Cardiac septum (tissue), 1 donor: ENCODE measurements at places on chromosomes 12 and 14. TPM values are rescaled to one million over a fixed set of nuclear protein-coding genes. Genes with fewer than 3 reads are reported as not detected.

- DNase-seq: no peak
Measured at GRCh38 chr14:25757364-25757763, 707.4 kb upstream of the STXBP6 start.

DNA sequence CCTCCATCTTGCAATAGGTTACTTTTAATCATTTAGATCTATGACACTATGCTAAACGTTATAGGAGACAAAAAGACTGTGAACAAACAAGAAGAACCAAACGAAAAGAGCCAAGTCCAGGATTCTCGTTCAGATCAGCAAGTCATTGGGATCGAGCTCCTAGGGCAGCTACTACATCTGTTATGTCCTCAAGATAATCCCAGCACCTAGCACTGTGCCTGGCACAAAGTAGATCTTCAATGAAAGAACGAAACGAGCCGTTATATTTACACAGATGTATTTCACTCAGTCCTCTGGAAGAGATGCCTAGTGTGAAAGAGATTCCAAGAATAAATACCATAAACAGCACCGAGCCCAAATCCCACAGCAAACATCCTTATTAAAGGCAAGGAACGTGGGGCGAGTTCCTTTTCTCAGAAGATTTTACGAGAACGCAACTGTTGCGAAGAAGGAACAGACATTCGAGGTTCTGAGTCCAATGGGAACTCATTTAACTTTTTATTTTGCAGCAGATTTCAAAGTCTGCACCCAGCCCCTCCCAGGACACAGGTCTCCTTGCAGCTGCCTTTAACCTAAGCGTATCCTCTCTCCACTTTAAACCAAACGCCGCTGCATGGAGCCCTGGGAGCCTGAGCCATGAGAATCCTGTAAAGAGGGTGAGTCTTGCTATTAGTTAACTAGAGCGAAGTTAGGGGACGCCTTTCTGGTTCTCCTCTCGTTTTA lies 544 bp upstream of the TDP1 start:
- DNase-seq: no peak

- DNase-seq: no peak
Measured at GRCh38 chr12:100381379-100381778, 24.5 kb downstream of the SLC17A8 start.

DNA sequence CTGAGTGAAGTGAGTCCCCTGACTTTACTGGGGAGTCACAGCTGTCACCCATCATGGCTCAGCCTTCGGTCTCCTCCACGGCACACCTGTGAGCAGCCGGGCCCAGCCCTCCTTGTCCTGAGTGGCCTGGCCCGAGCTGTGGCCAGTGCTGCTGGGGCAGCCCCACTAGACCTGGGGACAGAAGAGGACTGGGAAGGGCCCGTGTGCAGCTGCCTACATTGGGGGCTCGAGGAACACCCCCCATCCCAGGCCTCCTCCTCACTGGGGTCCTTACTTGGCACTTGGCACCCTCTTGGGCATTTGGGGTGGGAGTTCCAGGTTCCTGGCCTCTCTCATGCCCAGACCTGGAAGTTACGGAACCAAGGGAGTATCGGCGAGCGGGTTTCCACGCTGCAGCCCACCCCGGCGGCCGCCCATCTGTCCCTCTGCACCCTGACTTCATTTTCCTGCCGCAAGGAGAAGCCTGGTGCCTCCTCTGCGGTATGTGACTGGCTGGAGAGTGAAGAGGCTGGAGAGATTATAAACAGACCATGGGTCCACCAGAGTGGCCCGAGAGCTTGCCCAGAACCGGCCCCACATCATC lies 179.7 kb downstream of the KIF26A start:
- peak; percentile 36 for DNase-seq

DNA sequence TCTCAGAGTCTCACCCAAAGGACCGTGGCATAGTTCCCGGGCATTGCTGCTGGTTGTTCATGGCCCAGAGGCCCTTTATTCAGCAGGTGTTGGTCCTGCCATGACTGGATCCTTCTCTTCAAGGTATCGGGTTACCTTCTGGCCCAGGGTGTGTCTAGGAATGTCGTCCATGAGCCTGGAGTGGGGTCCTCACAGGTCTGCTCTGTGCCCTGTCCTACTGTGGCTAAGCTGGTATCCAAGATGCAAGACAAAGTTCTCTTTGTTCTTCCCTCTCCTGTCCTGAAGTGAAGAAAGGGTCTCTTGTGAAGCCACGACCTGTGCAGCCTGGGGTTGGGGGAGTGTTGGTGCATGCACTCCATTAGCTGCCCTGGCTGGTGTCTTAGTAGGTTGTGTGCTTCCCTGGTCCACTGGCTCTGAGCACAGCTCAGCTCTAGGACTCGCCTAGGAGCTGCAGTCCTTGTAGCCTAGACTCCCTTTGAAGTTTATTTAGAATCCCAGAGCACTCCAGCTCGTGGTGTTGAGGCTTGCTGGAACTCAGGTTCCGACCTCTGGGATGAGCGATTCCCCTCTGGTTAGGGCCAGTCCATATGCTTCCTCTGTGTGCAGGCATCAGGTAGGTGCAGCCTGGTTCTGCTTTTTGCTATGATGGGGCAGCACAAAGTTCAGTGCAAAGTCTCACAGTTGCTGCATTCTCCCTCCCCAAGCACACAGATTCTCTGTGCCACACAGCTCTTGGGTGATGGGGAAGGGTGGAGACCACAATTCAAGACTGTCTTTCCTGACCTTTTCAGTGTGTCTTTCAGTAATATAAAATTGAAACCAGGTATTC lies 117.4 kb downstream of the NUBPL start:
- DNase-seq: no peak

- DNase-seq: no peak
Measured at GRCh38 chr14:19947413-19948090, 16.8 kb downstream of the OR4K1 start.

HELB gene
- total RNA-seq: 1.6 TPM

DNA sequence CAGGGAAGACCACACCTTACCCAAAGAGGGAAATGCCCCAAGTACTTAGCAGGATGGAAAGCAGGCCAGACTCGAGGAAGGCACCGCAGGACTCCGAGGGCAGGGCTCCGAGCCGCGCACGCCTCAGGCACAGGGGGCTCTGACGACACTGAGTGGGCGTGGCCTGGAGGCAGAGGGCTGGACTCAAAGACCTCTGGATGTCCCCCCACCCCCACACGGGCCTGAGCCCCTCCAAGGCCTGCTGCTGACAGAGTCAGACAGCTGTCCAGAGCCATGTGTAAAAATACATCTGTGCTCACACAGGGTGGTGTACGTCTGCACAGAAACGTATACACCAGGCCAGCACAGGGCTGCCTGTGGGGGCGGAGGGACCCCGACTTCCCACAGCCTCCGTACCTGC lies 1.4 kb downstream of the AKT1 start:
- DNase-seq: no peak

DNA sequence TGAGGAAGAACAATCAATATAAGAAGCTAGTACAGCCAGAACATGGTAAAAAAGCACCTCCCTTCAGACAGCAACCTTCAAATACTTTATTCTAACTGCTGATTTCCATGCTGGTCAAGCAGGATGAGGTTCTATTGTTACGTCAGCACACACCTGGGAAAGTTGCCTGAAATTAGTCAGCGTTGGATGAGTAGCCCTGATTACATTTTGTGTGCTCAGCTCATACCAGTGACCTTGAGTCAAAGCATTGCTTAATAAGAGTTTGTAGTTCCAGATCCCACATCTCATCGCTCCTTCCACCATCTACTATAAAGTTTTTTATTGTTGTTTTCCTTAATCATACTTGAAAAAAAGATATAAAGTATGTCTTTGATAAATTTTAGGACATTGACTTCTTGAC lies 361.5 kb downstream of the EGLN3 start:
- DNase-seq: no peak

TAS2R20 gene
- 1.3 TPM for total RNA-seq

- no peak for DNase-seq
Measured at GRCh38 chr12:25583545-25583944, 30.5 kb upstream of the LMNTD1 start.

- no peak for DNase-seq
Measured at GRCh38 chr14:76582447-76582846, 178.8 kb upstream of the VASH1 start.

DNA sequence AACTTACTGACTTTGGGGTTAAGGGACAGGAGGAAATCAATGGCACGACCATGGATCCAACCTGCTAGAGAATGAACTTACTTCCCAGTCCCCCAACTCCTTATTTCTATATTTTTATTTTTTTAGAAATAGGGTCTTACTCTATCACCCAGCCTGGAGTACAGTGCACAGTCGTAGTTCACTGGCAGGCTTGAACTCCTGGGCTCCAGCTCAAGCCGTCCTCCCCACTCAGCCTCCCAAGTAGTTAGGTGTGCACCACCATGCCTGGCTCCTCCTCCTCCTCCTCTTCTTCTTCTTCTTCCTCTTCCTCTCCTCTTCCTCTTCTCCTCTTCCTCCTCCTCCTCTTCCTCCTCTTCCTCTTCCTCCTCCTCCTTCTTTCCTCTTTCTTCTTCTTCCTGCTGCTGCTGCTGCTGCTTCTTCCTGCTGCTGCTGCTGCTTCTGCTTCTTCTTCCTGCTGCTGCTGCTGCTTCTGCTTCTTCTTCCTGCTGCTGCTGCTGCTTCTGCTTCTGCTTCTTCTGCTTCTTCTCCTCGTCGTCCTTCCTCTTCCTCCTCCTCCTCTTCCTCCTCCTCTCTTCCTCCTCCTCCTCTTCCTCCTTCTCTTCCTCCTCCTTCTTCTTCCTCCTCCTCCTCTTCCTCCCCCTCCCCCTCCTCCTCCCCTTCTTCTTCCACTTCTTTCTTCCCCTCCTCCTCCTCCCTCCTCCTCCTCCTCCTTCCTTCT lies 390.1 kb upstream of the RGS6 start:
- no peak for DNase-seq

SLC10A1 gene
- not detected for total RNA-seq

- no peak for DNase-seq
Measured at GRCh38 chr12:32659908-32660440, 19.1 kb upstream of the DNM1L start.

CISTR gene
- 0.75 TPM for total RNA-seq

GRCh38 chr14:62824086-62824485 lies 221.2 kb downstream of the KCNH5 start:
- DNase-seq: no peak

MORN3 gene
- total RNA-seq: 0.08 TPM

DNA sequence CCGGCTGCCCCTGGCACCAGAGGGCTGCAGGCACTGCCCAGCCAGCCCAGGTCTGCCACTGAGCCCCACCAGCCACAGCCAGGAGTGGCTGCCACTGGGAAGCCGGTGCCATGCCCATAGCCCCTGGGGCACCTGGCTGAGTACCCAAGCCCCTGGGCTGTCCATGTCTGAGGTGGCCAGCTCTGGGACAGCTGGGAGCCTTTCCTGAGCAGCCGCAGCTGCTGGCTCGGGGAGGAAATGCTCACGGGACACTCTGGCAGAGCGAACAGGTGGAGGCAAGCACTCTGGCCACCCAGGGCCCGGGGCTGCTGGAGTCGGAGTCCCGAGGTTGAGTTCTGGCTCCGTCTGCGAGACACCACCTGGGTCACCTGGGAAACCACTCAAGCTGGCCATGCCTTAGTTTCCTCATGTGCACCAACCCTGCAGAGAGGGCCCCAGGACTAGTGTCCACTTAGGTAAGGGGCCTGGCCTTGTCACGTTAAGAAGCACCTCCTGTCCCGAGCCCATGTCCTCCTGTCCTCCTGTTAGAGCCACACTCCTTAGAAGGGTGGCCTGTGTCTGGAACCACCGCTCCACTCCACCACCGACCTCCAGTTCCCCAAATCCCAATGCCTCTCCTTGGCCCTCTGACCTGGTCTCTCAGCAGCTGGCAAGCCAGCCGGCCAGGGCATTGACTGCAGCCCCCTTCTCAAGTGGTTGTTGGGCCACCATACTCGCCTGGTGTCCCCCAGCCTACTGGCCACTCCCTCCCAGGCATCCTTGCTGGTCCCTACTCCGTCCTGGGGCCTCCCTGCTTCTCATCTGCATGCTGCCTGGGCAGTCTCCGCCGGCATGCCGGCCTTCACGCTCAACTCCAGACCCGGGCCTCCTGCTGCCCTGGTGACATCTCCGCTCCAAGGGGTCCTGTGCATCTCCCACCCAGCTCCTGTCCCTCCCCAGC lies 45.3 kb downstream of the BEGAIN start:
- DNase-seq: no peak

DNA sequence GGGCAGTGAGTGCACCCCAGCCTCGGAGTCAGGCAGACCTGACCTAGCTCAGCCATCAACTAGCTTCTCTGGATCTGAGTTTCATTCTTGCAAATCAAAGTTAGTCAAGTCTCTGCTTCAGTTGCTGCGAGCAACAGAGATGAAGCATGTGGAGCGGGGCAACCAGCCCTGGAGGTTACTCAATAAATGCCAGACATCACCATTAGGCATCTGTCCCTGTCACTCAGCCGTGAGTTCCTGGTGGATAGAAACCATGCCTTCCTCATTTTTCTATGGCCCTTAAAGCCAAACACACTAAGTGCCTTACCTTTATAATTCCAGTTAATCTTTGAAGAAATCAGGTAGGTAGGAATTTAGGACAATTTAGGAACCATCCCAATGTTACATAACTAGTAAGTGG lies 19.3 kb downstream of the RFX4 start:
- no peak for DNase-seq

SPX gene
- total RNA-seq: 10.0 TPM

- DNase-seq: no peak
Measured at GRCh38 chr14:91580876-91581577, 70.9 kb upstream of the PPP4R3A start.

DNA sequence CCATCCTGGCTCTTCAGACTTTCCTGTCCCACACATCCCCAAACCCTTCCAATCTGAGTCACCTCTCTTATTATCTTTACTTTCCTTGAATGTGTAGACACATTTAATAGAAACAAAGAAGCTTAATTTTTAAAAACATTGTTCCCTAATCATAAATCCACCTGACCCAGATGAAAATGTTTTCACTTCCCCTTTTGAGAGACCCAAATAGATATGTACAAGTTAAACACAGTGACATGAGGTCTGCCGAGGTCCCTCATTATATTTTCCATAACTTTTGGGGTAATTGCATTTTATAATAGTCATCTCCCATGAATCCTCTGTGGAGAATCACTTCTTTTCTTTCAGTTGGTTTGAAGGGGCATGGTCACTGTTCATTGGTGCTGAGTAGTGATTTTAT lies 191.1 kb downstream of the GRIN2B start:
- DNase-seq: no peak

DNA sequence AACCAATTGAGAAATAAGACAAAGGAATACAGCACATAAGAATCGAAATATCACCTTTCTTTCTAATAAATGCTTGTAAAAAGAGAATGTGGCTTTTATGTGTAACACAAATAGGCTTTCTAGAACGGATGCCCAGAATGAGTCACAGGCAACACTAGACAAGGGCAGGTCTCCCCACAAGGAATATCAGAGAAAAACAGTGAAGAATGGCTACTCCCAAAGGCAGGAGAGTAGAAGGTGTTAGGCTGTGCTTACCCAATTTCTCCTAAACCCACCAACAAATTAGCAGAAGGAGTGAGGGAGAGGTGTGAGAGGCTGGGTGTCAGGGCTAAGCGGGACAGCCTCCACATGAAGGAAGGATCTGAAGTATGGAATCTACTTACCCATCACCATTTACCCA lies 55.2 kb downstream of the GALNT4 start:
- no peak for DNase-seq

GRCh38 chr12:50784501-50784900 lies 20.6 kb downstream of the ATF1 start:
- no peak for DNase-seq

- peak; percentile 56 for DNase-seq
Measured at GRCh38 chr14:101858791-101859537, 97.5 kb downstream of the PPP2R5C start.

ACSS3 gene
- total RNA-seq: 26.7 TPM
